ENCODE measurements at places on chromosomes 11 and 22. TPM values are rescaled to one million over a fixed set of nuclear protein-coding genes. Genes with fewer than 3 reads are reported as not detected.

DNA sequence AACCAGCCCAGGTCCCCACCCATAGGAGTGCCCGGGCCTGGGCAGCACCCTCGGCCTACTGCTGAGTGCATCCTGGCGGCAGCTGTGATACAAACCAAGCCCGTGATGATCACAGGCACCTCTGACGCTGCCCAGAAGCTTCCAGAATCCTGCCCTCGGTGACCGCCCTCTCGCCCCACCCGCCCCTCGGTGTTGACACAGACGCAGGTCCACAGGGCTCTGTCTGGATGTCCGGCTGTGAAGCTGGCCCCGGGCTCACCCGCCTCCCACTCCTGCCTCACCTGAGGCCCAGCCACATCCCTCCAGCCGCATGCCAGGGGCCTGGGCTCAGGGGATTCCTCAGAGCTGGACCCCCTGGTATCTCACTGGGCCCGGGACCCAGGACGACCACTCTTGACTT lies 191.0 kb downstream of the BRD1 start:
- no peak for DNase-seq

- peak; percentile 31 for DNase-seq
Observed at GRCh38 chr22:49099496-49100124, 728.1 kb downstream of the BRD1 start.

GRCh38 chr22:30728826-30729225 lies 34.2 kb downstream of the OSBP2 start:
- DNase-seq = no peak

LGR4 gene
- 28.5 TPM for total RNA-seq

DNA sequence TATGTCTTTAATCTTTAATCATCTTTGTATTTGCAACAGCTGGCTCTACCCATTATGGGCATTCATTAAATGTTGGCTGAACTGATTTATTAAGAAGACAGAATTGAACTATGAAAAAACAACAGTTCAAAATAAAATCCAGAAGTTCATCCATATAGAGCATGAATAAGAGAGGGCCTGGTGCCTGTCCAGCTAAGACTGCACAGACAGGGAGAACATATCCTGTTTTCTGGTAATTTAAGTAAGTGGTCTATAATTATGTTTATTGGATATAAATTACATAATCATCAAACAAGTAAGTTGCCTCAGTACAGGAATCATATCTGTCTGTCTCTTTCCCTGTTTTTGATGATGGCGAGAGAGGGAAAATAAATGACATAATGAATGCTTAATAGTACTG lies 137.2 kb downstream of the RBFOX2 start:
- DNase-seq = no peak

All from H4 (cell line).